ENCODE measurements at places on chromosomes 7 and 10.

GRCh38 chr10:52488606-52489485 lies 174.8 kb downstream of the DKK1 start:
- peak; percentile 75 for DNase-seq

DNA sequence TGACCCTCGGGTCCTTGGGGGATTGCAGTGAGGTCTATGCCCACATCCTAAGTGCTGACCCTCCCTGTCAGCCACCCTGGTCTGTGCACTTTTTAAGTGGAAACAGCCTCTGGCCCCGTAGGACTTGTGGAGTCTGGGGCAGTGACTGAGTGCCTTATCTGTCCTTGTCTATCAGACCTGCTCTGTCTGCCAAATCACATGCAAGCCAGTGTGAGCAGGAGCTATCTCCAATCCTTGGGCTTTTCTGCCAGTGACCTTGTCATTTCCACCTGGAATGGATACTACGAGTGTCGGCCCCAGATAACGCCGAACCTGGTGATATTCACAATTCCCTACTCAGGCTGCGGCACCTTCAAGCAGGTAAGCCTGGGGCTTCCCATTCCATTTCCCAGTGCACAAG lies 62.7 kb downstream of the C10orf120 start:
- DNase-seq, result no peak

DNA sequence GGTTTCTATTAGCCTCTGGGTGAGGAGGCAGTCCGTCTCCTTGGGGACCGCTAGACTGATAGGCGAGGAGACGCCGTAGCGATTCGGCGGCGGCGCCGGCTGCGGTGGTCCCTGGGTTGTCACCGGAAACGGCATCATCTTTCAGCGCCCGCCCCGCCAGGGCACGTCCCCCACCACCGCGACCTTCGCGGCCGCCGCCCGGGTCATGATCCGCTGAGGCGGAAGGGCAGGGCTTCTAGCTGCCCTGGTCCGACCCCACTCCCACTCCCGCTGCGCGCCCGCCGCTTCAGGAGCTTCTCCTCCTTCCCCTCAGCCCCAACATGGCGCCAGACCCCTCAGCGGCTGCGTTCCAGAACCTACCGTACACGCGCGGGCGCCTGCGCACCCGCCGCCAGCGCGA lies at the start of gene PAPOLB:
Gene PAPOLB, minus strand, starts transcription at position 358 of the 400 bp plus-strand sequence. Its CDS starts 220 bp downstream, at position 138.
- DNase-seq, result no peak

GRCh38 chr7:133003052-133003910 lies 78.6 kb downstream of the CHCHD3 start:
- DNase-seq, result no peak

DNA sequence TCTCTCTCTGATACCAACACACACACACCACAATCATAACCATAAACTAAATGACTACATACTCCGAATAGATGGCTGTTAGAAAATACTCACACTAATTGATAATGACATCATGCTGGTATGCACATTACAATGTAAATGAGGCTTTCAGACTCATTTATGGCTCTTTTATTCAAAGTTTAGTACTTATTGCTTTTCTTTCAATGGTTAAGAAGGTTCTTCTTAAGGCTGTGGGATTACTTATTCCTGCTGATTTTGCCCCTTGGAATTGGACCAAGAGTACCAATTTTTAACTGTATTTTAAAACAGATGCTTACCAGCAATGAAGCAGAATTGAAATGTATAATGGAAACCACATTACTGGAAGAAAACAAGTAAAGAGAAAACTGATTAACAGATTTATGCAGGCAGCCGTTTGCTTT lies 20.6 kb upstream of the CABCOCO1 start:
- DNase-seq, result no peak

GRCh38 chr7:102193806-102194205 lies 92.9 kb upstream of the SH2B2 start:
- DNase-seq, result no peak

DNA sequence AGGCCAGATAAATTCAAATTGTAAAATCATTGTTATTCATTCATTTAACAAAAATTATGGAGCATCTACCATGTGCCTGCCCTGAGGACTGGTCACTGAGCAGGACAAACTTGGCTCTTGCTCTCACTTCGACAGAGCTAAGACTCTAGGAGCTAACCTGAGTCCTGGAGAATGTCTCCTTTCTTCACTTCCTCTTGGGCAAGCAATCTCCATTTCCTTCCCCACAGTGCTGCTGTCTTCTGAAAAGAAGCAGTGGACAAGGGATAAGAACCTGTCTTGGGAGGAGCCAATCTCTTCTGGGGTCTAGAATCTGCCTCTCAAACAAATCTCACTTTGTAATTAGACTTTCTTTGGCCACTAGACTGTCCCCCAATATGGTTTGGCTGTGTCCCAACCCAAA lies 76.2 kb upstream of the PLXNA4 start:
- DNase-seq, result no peak

GRCh38 chr10:102412293-102412692 lies 6.3 kb downstream of the PSD start:
- no peak for DNase-seq

DNA sequence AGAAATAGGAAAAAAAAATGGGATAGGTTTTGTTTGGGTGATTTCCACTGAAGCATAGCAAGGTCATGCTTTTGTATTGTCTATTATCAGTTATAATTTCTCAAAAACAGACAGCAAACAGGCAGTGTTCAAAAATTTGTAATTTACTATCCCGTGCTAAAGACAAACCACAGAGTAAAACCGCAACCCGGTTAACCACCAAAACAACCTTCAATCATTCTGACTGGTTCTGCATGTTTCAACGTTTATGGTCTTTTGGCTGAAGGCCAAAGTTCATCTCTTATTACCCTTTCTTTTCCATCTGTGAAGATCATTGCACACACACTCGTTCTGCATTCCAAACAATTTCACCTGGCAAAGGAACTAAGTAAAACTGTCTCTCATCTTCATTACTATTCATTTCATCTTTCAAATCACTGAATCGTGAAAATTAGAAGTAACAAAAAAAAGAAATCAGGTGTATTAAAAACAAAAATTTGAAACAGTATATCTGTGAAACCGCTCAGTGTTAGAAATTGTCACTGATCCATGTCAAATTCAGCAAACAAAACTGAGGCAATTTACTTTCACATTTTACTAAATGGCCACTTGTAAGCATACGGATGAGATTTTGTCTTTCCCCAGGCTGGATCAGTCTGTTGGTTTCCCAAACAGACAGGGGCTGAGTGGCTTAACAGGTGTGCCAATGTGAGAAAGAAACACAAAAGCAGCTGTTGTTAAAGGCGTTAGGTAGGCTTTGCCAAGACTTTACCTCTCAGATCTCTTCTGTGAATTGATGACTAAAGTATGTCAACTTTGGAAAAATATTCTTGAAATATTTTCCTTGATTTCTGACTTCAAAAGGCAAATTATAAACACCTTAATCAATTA lies 539.6 kb downstream of the CNTNAP2 start:
- DNase-seq, result peak; percentile 47

- DNase-seq, result no peak
Measured at GRCh38 chr7:114720725-114721124, 201.2 kb upstream of the MDFIC start.

- DNase-seq, result no peak
Measured at GRCh38 chr7:98212532-98213041, 1.3 kb downstream of the BHLHA15 start.

- peak; percentile 2 for DNase-seq
Measured at GRCh38 chr10:100442548-100442947, 20.3 kb upstream of the WNT8B start.

- DNase-seq, result no peak
Measured at GRCh38 chr7:101890749-101891523, 73.5 kb downstream of the CUX1 start.

DNA sequence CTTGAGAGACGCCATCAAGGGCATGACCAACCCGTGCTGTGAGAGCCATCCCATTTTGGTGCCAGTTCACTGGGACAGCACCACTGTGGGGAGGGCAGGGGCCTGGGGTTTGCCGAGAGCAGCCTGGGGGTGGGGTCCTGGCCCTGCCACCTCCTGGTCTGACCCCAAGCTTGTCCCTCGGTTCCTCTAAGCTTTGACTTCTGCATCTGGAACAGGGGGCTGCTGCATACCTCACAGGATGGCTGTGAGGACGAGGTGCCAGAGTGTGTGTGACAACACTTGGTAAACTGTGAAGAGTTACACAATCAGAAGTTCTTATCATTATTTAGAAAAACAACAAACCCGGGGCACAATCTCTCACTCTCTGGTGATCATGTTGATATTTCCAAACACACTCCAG lies 89.9 kb downstream of the CRTAC1 start:
- no peak for DNase-seq

- DNase-seq, result no peak
Measured at GRCh38 chr10:132139526-132139925, 47.2 kb upstream of the DPYSL4 start.

- no peak for DNase-seq
Measured at GRCh38 chr7:135747366-135747765, 1.2 kb downstream of the FAM180A start.

- no peak for DNase-seq
Measured at GRCh38 chr7:30731581-30731980, 20.4 kb upstream of the INMT start.

GRCh38 chr10:72712136-72712535 lies 20.2 kb downstream of the MCU start:
- no peak for DNase-seq

GRCh38 chr10:116246263-116246662 lies 26.7 kb downstream of the GFRA1 start:
- no peak for DNase-seq

GRCh38 chr7:24834128-24834798 lies 77.0 kb upstream of the GSDME start:
- DNase-seq, result no peak

- no peak for DNase-seq
Measured at GRCh38 chr7:42457663-42458062, 220.7 kb upstream of the GLI3 start.

DNA sequence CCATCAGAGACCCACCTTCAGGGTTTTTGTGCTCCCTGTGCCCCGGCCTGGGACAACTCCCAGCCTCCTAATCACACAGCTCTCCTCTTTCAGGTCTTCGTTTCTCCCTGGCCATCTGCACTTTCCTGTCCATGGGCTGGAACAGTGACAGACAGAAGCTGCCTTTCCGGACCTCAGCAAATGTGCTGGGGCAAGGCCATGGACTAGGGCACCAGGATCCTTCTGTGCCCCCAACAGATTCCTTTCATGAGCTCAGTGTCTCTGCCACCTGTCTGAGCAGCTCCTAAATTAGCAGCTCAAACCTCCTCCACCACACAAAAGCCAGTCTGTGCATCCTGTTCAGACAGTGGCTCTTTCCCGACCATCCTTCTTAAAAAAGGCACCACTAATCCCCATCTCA lies 41.9 kb upstream of the FRMD4A start:
- no peak for DNase-seq

- peak; percentile 56 for DNase-seq
Measured at GRCh38 chr10:93039721-93040120, 20.9 kb upstream of the CYP26C1 start.

DNA sequence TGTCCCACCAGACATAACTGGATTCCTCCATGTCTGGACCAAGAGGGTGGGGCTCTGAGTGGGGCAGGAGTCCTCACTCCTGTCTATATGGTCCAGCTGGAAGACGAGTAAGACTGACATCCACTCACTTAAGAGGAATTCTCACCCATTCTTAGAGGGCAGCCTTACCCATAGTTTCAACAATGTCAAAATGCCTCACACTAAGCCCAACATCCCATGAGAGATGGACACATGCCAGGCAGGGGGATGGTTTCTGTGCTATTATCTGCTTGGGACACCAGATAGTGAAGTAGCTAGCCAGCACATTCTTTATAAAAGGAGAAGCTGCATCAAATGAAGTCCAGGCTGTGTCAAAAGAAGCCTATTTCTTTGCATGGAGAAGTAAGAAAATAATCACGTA lies 4.7 kb upstream of the LANCL2 start:
- no peak for DNase-seq

- no peak for DNase-seq
Measured at GRCh38 chr10:100874702-100875483, 37.9 kb upstream of the SLF2 start.

DNA sequence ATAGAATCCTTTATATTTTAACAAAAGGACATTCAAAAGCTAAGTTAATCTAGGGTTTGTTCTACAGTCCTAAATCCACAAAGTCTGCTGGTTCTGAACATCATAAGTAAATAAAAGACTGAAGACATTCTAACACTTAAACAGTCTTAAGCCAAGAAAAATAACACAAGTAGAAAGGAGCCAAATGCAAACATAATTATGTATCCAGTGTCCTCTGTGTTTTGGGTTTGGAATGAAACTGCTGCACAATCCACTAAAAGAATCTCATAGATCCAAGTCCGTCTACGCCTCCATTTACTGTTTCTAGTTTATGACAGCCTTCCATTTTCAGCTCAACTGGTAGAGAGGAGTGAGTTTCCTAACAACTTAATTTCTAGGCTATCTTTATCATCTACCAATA lies 623.6 kb upstream of the FZD8 start:
- no peak for DNase-seq

- no peak for DNase-seq
Measured at GRCh38 chr10:128873411-128874054, 593.5 kb upstream of the MGMT start.

DNA sequence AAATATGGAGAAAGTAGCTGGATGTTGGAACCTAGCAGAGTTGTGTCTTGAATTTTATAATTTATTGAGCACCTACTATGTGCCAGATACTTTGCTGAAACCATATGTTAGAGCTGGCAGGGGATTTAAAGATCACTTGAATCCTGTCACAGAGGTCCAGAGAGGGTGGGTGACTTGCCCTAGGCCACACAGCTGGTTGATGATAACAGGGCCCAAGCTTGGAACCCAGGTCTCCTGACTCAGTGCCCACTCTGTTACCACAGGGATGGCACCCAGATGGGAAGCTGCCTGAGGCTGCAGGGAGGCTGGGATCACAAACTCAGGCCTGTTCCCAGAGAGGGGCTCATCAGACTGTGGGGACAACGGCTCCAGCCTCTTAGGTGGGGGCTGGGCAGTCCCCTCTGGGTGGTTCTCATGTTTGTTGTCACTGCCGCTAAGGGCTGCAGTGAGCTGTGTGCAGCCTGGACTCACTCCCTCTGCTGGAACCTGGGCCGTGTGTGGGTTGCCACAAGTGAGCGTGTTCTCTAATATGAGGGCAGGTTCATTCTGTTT lies 18.6 kb downstream of the GOLGA7B start:
- no peak for DNase-seq

DNA sequence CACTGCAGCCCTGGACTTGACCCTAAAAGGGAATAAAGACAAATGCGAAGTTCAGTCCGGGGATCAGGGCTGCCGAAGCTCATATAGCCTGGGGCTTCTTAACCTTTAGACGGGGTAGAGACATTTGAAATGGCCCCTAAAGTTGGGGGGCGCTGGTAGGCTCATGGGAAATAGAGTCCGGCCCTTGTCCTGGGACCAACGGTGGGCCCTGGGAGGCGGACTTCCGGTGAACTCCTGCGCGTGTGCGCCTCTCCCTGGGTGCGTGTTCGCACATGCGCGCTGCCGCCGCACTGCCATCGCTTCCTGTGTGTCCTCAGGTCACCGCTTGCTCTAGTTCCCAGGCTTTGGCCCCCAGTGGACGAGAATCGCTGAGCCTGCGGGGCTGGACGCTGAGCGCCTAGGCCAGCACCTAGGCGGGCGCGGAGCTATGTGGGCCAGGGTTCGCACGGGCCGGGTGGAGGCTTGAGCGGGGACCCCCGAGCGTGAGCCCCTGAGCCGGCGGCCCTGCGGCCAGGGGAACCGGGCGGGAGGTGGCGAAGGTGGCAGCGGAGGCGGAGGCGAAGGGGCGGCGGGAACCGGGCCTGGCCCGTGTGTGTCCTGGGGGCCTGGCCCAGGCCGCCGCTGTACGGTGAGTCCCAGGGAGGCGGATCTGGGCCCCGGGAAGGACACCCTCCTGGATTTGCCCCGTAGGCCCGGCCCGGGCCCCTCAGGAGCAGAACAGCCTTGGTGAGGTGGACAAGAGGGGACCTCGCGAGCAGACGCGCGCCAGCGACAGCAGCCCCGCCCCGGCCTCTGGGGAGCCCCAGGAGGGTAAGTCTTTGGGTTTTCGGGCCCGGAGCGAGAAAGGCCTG lies 23.0 kb upstream of the ZNF12 start:
- peak; percentile 90 for DNase-seq

Measured in HT-29 (cell line).